Posterior cingulate gyrus (tissue), 11 donors: ENCODE measurements at places on chromosomes 2 and 18.

DNA sequence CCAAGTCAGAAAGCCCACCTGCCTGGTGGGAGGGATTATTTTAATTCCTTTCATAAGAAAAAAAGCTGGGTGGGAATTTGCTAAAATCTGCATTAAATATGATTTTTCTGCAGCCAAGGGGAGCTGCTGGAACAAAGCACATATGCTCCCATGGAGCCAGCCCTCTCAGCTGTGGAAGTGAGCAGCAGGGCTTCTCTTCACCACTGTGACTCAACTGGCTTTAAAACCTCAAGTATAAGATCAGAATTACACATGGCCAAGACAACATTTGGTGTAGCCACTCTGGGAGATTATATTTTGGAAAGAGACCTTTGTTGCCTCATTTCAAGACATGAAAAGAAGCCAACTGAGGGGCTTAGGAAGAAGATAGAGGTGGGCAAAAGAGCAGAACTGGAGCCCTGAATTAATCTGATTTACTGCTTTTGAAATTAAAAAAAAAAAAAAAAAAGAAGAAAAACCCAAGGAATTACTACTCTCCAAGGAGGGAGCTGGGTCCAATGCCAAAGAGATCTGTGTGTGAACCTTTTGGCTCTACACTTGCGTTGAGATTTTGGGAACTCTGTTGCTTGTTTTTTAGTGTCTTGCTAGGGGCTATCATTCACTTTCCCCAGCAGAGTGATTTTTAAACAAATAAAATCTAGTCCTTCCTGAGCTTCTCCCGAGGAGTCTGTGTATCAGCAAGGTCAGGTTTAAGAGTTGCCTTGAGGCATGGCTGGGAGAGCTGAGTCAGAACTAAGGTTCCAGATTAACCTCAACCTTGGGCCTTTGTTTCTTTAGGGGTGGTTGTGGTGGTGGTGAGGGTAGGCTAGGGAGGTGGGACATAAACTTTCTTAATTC is 6.0 kb downstream of the LHCGR start:
- DNase-seq = no peak

- peak; percentile 89 for DNase-seq
These were observed 107.9 kb downstream of the PRKCE start for GRCh38 chr2:45759310-45759851.

- no peak for DNase-seq
These were observed 50.5 kb upstream of the TSPYL6 start for GRCh38 chr2:54306556-54306955.

DNA sequence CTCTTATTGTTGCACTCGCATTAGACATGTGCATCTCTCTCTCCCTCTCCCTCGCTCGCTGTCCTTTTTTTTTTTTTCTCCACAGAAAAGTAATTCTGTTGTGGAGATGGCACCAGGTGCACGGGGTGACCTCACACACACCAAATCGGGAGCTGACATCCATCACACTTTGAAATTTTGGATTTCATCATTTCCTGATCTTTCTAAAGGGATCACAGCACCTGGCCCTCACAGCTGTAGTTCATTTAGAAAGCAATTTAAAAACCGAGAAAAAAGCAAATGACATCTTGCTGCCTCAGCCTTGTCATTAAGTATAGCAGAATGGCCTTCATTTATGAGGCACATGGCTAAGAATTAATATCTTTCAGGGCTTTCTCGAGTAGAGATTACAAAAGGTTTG is 717.2 kb downstream of the RNF144A start:
- no peak for DNase-seq

DNA sequence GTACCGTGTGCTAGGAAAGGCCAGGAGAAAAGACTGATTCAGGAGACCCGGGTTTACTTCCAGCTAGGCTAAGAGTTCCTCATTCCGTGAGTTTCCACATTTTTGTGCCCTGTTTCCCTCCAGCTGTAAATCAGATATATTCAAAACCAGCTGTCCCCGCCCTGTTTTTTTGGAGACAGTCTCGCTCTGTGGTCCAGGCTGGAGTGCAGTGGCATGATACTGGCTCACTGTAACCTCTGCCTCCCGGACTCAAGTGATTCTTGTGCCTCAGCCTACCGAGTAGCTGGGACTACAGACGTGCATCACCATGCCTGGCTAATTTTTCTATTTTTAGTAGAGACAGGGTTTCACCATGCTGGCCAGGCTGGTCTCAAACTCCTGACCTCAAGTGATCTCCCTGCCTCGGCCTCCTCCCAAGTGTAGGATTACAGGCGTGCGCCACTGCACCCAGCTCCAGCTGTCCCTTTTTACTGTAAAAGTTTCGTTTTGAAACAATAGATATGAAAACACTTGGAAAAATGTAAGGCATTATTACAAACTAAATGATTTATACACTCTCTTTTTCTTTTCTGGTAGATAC is 112.8 kb upstream of the SEC11C start:
- no peak for DNase-seq
